Posterior cingulate gyrus (tissue), 11 donors: ENCODE measurements at places on chromosomes 6 and 20.

DNA sequence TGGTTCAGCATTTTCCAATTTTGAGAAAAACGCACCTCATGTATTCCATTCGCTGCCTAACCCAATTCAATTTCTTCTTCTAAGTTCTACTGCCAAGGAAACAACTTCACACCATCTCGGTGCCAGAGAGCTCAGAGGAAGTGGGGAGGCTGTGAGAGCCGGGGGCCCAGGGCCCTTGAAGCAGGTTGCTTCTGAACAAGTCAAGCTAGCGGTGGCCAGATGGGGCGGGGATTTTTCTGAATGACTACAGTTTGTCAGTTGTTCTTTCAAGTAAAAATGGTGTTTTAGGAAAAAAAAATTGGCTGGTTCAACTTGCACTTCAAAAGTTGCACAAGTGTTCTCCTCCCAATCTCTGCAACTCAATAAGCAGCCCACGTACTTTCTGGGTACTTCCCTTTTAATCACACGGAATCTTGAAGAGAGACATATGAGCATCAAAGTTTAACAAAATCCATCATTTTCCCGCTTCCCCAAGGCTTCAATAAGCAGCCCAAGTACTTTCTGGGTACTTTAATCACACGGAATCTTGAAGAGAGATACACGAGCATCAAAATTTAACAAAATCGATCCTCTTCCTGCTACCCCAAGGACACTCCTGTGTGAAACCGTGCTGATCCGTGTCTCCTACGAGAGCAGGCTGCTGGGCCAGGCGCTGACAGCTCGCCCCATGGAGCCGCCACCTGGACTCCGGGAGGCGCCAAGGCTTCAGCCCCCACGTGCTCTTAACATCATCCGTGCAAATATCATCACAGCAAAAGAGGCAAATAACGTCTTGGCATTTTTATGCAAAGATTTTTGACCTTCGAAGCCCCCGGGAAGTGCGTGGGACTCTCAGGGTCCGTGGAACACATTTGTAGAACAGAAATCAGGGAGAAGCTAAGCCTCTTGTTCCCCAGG, 186.7 kb upstream of the PDE10A start:
- DNase-seq = no peak

DNA sequence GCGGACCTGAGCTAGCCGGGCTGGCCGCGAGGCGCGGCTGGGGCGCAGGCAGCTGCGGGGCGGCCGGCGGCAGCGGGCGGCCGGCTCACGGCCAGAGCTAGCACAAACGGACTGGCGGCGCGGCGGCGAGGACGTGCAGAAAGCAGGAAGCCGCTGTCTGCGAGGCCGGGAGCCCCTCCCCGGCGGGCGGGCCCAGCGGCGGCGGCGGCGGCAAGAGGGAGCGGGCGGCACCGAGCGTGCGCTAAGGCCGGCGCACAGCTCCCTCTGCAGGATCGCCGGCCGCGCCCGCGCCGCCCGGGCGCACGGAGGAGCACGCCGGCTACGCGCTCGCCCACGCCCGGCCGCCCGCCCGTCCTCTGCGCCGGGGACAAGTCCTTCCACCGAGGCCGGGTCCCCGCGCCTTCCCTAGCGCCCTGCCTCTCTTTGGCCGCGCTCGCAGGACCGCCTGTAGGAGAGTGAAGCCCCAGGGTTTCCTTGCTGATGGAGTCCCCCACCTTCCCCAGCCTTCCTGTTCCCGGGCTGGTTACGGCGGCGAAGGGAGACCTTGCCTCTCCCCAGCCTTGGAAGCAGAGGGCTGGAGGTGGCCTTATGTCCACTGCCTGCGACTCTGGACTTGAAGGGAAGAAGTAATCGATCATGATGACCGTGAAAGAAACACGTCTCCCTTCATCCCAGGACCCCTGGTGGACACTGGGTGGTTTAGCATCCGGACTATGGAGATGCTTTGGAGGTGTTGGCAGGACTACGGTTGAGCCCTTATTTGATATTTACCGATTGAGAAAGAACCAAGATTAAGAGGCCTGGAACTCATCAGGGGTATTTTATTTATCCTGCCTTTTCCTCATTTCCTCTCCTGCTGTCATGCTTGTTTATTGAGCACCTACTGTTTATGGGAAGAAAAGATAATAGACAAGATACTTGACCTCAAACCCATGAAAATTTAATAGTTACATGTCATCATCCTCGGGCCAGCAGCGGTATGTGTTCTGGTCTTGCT, at the start of gene PREP:
Gene PREP (minus strand): TSS at position 144 of the 997 bp plus-strand sequence. CDS start 191 bp downstream, outside the sequence.
- DNase-seq = peak; percentile 68

DNA sequence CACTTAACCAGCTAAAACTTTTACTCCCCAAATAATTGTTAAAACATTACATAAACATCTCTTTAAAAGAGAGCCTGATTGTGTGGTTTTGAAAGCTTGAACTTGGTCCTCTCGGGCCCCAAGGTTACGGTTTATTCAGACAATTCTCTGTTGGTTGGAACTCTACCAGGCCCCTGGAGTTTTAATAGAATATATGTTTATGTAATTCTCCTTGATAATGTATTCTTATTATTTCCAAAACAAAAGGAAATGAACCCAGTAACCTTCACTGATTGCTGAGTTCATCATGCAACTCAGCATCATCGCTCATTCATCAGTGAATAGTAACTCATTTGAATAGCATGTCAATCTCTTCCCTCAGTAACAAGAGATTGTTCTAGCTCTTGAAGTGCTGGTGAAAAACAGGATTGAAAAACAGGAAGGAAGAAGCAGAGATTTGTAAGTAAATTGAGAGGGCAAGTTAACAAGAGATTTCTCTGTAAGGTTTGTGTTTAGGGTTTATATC, 464.5 kb upstream of the MARCKS start:
- no peak for DNase-seq

- no peak for DNase-seq
Observed at GRCh38 chr6:132752255-132752654, 5.4 kb downstream of the VNN2 start.

GRCh38 chr6:130156908-130157307, 65.8 kb downstream of the SAMD3 start:
- DNase-seq = no peak

DNA sequence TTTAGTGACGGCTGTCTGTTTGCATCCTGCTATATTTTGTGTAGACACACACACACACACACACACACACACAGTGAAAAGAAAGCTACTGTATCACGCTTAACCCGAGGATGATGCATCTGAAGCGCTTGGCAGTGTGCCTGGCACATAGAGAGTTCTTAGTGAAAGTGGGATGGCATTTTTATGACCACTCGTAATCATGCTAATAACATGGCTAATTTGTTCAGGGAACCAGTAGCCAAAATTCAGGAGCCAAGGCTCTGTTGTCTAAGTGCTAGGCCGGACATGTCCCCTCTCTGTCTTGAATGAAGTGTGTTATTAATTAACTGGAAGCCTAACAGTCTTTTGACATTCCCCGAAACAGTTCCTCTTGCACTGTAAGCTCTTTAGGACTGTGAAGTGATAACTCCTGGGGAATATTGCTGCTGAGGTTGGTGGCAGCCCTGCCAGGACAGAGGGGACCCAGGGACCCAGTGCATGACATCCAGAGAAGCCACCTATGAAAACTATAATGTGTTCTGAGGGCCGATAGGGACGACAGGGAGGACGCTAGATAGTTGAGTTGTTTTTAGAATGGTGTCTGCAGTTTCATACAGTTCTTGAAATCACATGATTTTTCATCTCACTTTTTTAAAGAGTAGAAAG, 45.0 kb upstream of the IRF4 start:
- no peak for DNase-seq

DNA sequence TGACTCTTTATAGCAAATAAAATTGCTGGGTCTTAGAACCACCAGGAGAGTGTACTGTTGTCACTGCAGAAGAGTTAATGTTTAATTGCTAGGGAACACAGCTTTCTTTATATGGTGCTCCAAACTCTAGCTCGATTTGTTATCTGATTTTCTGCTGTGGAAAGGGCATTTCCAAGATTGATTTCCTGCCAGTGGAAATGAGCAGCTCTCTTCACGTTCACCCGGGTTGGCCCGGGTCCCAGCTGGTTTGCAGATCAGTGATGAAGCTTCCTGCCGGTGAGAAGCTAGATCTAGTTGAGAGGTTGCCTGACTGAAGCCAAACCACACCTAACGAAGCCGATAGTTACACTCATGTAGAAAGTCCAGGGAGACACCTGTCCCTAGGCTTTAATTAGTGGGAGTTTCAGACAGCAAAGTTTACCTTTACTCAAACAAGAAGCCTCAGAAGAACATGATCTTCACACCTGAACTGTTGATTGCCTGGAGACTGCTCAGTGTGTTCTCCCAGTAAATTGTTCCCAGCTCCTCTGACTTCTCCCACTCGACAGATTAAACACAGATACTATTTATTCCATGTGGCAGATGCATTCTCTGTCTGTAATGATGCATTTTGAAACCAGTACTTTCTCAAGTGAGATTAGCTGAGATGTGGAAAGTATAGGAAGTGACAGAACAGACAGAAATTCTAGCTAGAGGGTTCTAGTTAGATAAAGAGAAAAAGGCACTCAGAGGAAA, 27.8 kb downstream of the PAQR8 start:
- no peak for DNase-seq

DNA sequence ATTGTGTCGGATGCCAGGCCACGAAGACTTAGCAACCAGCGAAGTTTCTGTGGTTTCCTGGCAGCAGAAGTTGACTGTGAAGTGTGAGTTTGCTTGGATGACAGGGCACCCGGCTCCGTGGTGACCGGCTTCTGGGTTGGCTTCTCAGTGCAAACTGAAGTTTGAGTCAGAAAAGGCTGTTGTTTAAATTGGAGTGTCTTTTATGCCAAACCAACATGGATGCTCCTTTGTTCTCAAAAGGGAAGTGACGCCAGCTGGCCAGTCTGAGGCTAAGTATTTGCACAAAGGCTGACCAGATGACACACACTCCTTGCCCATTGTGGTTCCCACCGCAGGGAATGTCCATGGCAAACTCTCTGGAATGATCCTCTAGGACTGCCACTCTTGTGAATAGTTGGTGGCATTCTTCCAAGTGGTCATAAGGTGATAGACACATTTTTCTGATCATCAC, 164.8 kb upstream of the QKI start:
- no peak for DNase-seq

DNA sequence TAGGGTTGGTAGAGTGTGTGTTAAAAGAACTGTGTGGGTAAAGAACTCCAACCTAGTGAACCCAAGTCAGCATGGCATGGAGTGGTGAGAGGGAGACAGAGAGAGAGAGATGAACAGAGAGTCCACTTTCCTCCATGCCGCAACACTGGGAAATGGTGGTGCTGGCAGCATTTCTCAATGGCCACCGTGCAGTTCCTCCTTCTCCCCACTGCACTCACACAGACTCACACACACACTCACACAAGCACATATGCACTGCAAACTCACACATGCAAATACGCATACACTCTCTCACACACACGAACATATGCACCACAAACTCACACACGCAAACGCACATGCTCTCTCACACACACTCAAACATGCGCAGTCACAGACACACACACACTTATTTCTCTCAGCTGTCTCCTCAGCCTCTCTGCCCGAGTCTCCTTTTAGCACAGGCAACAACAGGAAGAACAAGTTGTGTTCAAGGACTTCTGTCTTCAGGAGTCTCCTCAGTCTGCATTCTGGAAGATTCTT, 66.5 kb upstream of the LY86 start:
- DNase-seq = no peak

- DNase-seq = no peak
Observed at GRCh38 chr20:8749101-8749500, 319.8 kb upstream of the PLCB4 start.

DNA sequence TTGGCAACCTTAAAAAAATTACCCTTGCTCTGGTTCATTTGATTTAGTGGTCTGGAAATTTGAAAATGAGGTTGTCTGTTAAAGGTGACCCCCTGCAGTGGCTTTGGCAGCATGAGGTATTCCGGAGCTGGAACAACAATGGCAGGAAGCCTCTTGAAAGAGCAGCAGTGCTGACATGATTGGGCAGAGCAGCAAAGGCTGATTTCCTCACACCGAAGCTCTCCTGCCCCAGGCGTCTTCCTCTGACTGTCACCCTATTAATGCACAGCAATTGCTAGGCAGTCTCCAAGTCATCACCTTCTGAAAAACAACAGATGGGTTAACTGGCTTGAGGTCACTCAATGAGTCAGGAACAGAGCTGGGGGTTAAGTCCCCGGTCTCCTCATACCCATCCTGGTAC, 241.8 kb upstream of the MMS22L start:
- peak; percentile 76 for DNase-seq

GRCh38 chr20:33370291-33370690, 31.0 kb downstream of the CDK5RAP1 start:
- DNase-seq = no peak

DNA sequence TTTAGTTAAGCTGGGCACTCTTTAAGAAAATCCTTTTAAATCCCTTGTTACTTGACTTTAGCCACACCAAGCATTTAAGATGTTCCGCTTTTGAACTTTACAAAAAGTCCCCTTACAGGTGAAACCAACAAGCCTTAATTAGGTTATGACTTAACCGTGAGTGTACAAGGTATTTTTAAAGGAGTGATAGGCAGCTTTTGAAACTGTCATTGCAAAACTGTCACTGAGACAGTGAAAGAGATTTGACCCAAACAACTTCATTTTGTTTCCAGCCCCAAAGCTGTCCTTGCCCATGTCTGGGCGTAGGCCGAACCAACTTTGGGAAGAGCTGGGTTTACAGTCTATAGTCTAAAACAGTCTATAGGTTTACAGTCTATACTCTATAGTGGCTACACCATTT, 305.4 kb downstream of the FARS2 start:
- no peak for DNase-seq

GRCh38 chr6:54879188-54879985, 32.8 kb downstream of the FAM83B start:
- no peak for DNase-seq

DNA sequence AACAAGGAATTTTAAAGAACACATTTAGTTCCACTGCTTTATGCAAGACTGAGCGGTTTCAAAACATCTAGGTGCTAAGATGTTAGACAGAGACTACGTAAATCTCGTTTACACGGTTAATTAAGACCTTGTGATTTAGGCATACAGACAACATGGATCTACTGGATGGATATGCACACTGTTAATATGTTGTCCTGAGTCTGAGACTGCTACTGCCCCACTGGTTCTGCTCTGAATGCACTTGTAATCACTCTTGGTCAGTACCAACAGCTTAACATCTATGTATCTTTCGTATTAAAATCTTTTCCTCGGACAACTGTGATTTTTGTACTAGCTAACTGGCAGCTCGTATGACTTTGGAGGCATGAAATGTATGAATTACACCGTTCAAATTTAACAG, 3.1 kb downstream of the MAN1A1 start:
- DNase-seq = no peak

- no peak for DNase-seq
Observed at GRCh38 chr6:105994591-105995390, 91.3 kb upstream of the PRDM1 start.

DNA sequence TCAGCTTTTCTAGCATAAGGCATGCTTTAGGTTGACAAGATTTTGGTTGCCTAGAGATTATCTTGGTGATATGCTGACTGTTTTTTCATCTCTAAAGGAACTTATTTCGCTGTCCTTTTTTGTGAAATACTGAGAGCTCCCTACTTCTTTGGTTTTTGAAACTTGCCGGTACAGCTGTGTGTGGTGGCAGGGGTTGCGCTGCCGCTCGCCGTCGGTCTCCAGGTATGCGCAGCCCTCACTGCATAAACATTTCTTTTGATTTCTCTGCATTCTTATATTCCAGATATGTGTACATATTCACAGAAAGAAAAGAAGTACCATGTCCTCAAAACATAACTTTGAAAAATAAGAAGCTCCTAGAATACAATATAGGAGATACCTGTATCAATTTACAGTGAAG, 106.4 kb upstream of the SYNDIG1 start:
- DNase-seq = no peak

- DNase-seq = peak; percentile 78
Observed at GRCh38 chr6:89368107-89368506, 15.6 kb upstream of the UBE2J1 start.
